ENCODE measurements at places on chromosomes 11 and 22. TPM values are rescaled to one million over a fixed set of nuclear protein-coding genes. Genes with fewer than 3 reads are reported as not detected.

DNA sequence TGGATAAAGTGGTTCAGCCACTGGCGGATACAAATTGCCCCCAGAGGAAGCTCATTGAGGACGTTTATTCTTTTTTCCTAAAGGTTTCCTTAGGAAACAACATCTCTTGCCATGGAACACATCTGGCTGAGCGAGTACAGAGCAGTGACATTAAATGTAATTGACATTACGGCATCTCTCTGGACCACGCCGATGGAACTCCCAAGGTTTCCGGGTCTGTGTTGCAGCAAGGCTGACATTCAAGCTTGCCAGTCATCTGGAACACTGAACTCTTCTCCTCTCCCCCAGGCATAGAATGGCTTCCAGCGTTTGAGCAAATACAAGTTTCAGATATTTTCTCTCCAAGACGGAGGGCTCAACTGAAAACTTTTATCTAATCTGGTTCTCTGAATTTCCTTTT lies 42.1 kb downstream of the CLMP start:
- H3K27me3 ChIP-seq = no peaks in the 10 kb centered on the region
- H3K4me1 ChIP-seq = no peaks in the 10 kb centered on the region
- no peak overlapping the region for H3K27ac ChIP-seq
- DNase-seq = no peak
- no peaks in the 10 kb centered on the region for H3K36me3 ChIP-seq

DNA sequence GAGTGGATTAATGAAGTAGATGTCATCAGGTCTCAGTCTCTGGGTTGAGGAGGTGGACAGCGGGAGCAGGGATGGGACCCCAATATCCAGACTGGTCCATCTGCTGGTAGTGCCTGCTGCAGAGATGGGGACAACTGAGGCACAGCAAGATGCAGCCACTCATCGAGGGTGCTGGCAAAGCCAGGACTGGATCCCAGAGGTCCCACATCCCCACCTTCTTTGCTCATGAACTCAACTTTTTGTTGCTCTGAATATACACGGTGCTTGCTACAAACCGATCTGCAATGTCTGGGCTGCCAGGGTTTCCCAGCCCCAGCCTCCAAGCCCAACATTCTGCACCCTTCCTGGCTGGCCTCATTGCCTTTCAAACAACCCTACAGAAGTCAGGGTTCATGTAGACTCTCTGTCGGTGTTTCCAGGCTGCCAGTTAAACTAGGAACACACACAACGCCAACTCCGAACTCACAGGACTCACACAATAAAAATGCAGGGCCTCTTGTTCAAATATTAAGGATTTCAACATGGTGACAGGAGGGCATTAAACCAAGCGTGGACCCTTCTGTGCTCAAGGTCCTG lies 168.2 kb downstream of the MN1 start:
- no peak overlapping the region for H3K4me3 ChIP-seq
- no peaks in the 10 kb centered on the region for H3K36me3 ChIP-seq
- no peaks in the 10 kb centered on the region for H3K27me3 ChIP-seq
- no peak for DNase-seq
- H3K27ac ChIP-seq = no peak overlapping the region

GRCh38 chr11:114153224-114153623 lies 93.7 kb downstream of the ZBTB16 start:
- DNase-seq = no peak
- H3K36me3 ChIP-seq = no peaks in the 10 kb centered on the region
- peaks cover 37% of the 10 kb centered on the region for H3K4me1 ChIP-seq
- no peak overlapping the region for H3K27ac ChIP-seq
- H3K27me3 ChIP-seq = no peaks in the 10 kb centered on the region

Gene CHEK2
- total RNA-seq = 12.0 TPM

All from ovary (tissue), 10 donors.